ENCODE measurements at places on chromosomes 3 and 15. TPM values are rescaled to one million over a fixed set of nuclear protein-coding genes. Genes with fewer than 3 reads are reported as not detected.

DNA sequence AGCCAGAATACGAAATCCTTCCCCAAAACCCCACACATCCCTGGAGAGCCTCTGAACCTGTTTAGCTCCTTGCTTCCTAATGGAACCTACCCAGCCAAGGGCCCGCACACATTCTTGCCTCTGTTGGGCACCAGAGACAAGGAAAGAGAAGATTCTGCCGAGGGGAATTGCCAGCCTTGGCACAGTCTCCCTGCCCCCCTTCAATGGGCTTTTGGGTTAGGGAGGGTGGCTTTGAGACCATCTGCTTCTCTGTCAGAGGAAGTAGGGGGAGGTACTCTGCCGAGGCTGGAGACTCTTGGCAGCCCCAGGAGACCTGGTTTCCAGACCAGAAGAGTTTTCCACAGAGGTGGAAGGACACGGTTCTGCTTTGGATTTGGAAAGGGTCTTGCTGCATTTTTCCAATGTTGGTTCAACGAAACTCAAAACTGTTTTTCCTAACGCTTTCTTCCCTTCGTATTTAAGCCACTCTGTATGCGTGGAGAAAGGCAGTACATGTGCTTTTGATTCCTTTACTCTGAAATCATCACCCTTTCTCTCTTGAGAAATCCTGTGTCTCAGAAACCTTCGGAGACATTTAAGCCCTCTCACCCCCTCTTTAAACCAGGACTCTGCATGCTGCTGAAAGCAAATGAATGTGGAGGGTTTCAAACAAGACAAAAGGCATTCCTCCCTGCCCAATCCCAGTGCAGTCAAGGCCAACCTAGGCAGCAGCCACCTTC is 78.8 kb upstream of the PRR23C start:
- no peak for DNase-seq

DNA sequence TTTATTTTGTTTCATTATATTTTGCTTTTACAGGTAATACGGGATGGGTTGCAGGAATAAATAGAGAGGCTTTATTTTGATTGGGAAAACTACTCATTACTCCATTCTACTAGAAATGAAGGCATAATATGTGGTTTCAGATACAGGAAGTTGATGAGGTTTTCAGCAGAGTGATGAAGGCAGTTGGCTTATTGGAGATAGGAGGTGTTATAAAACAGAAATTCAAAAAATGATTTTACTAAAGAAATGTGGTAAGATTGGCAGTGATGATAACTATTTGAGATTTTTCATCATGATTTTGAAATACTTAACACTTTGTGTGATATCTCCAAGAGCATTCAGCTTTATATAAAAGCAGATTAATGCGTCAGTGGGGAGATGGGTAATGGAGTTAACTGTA is 1445.7 kb upstream of the CADM2 start:
- DNase-seq: no peak

- no peak for DNase-seq
Measured at GRCh38 chr15:62296756-62297507, 131.8 kb upstream of the C2CD4B start.

- DNase-seq: no peak
Measured at GRCh38 chr3:139472380-139473010, 3.8 kb downstream of the RBP2 start.

DNA sequence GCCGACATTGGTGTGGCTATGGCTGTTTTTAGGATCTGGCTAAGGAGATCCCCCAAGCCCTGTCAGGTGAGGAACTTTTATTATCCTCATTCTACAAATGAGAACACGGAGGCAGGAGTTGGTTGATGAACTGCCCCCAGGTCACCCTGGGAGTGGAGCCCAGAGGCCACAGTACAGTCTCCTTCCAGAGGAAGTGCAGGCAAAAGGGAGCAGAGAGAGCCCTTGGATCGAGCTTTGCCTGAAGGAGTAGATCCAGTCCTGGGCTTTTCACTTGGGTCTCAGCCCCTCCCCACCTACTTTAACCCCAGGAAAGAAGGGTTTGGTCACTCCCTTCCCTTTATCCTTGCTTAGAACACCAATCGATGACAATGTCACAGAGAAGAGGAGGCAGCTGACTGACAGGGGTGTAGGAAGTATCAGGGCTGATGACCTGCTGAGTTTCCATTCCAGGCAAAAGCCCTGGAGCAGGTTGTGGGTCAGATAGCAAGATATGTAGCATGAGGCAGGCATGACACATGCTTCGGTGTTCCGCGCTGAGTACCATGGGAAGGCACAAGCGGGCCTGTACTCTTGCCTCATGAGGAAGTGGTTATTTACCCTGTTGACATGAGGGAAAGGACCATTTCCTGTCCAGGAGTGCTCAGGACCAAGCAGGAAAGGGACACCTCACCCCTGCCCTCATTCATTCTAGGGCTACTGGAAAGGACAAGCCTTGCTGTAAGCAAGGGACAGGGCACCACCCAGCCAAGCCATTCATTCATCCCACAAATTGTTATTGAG is 5.8 kb upstream of the PLA2G4D start:
- DNase-seq: no peak

- no peak for DNase-seq
Measured at GRCh38 chr3:27094721-27095120, 274.5 kb downstream of the NEK10 start.

- no peak for DNase-seq
Measured at GRCh38 chr3:139388821-139389551, 461 bp downstream of the COPB2 start.

- no peak for DNase-seq
Measured at GRCh38 chr3:184712248-184713039, 580 bp upstream of the MAGEF1 start.

- DNase-seq: no peak
Measured at GRCh38 chr15:77975332-77976094, 102.0 kb downstream of the TBC1D2B start.

DNA sequence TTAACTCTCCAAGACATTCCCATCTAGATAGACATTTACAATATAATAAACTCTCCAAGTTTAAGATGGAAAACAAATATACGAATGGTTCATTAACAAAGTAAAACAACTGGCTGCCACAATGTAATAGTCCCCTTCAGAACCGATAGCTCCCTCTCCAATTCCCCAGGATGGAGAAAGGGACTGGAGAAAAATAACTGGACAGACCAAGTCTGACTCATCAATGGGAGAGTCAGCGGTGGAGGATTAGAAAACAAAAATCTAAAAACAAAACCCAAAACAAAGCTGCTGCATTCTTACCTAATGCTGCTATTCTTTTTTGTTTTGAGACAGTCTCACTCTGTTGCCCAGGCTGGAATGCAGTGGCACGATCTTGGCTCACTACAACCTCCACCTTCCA is 468.1 kb downstream of the SHQ1 start:
- DNase-seq: no peak

GRCh38 chr15:86661580-86661979 is 581.9 kb downstream of the AGBL1 start:
- no peak for DNase-seq

DNA sequence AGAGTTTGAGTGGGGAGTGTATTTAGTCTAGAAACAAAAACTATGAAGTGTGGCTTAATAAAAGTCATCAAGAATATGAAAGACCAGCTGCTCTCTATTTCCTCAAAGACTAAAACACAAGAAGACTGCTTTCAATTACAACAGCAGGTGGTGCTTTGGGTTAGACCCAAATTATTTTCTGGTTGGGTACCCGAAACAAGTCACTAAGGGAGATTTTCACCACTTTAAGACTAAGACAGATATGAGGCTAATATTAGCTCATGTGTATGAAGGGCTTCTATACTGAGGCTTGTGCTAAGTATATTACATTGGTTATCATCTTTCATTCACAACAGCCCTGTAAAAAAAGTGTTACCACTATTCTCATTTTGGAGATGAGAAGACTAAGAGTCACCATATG is 43.1 kb downstream of the COL8A1 start:
- DNase-seq: peak; percentile 9

DNA sequence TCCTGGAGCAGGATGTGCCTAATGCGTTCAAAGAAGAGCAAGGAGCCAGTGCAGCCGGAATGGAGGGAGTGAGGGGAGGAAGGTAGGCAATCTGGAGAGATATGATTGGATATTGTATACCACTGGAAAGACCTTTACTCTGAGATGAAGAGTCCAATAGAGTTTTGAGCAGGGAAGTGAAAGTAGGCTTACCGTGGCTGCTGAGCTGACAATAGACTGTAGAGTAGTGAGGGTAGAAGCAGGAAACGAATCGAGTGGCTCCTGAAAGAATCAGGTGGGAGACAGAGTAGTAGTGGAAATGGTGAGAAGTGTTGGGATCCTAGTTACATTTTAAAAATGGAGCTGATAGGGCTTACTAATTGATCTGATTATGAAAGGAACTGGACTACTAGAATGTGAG is 51.8 kb upstream of the NUDT16 start:
- DNase-seq: no peak

DNA sequence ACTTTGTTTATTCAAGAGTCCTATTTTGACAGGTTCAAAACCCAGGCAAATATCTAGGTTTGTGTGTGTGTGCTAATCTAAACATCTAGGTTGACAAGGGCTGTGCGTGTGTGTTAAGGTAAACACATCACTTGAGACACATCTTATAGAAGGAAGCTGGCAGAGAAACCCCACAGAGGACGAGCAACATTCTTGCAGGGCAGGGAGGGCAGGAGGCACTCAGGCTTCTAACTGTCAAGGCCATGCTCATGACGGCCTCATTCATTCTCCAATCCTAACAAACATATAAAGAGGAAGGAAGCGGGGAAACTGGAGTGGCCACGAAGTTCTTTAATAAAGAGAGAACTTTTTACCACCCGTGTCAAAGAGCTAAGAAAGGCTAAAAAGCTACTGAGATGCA is 43.4 kb downstream of the SLCO2A1 start:
- no peak for DNase-seq

- DNase-seq: no peak
Measured at GRCh38 chr3:37912052-37912733, 50.5 kb downstream of the CTDSPL start.

DNA sequence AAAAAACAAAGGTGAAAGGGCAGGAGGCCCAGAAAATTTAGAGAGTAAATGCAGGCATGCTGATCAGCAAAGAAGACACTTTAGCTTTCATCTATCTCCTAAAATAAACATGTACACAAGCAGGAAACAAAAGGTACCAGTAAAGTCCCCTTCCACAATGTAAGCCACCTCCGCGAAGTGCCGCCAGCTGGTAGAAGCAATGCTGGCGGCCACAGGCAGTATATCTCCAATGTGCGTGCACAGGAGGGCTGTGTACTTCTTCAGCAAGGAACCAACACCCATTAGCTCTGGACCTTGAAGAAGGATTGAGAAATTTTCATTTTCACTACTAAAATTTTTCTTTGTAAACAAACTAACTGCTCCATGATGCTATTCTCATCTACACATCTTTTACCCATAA is 75.4 kb downstream of the HERC2 start:
- DNase-seq: no peak

GRCh38 chr3:35484929-35485530 is 154.3 kb upstream of the ARPP21 start:
- no peak for DNase-seq

DNA sequence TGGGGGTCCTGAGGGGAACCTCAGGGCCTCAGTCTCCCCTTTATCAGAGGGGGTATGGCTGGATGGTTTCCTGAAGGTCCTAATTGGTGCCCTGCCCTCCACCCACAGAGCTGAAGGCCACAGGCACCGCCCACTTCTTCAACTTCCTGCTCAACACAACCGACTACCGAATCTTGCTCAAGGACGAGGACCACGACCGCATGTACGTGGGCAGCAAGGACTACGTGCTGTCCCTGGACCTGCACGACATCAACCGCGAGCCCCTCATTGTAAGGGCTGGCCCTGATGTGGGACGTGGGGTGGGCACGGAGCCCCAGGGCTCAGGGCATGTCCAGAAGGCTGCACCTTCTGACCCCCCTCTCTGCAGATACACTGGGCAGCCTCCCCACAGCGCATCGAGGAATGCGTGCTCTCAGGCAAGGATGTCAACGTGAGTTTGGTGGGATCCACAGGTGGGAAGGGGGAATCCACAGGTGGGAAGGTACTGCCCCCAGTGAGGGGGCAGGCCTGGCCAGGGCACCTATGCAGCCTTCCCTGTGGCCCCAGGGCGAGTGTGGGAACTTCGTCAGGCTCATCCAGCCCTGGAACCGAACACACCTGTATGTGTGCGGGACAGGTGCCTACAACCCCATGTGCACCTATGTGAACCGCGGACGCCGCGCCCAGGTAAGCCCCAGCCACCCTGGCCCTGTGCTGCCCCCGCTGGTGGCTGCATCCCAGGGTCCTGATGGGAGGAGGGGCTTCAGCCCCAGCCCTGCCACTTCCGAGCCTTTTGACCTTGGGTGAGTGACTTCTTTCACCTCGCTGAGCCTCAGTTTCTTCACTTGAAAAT is 17.5 kb upstream of the GNAT1 start:
- no peak for DNase-seq

The PIGZ gene
- 0.39 TPM for polyA plus RNA-seq

The ABHD2 gene
- polyA plus RNA-seq: 23.0 TPM

The LINGO1 gene
- 0.14 TPM for polyA plus RNA-seq

The LRRC3B gene
- polyA plus RNA-seq: not detected

The CTNNB1 gene
- 67.8 TPM for polyA plus RNA-seq

The SLC9C1 gene
- not detected for polyA plus RNA-seq

The RASL12 gene
- polyA plus RNA-seq: not detected

The PSTPIP1 gene
- polyA plus RNA-seq: 17.9 TPM

The CCRL2 gene
- polyA plus RNA-seq: 2.0 TPM

The TIMMDC1 gene
- 148 TPM for polyA plus RNA-seq

The SYNPR gene
- polyA plus RNA-seq: not detected

The EPHB1 gene
- polyA plus RNA-seq: 0.94 TPM
